Karpas-422 (cell line): ENCODE measurements at places on chromosomes 2 and 18. TPM values are rescaled to one million over a fixed set of nuclear protein-coding genes. Genes with fewer than 3 reads are reported as not detected.

DNA sequence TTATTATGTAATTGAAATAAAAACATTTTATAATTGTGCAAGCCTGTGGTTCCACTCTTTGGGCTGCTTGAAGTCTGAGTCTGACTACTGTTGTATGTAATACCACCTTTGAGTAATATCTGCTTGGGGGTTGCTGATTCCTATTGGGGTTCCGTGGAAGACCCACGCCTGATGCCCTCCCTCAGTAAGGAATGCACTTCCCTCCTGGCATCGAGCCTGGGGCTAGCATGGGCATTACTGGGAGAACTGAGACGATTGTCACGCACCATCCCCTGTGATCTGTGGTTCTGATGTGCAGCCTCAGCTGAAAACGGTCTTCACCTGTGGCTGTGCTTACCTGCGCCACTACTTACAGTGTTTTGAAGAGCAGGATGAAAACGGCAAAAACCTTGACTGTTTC, 32.7 kb upstream of the RBM44 start:
- no peak for DNase-seq

GRCh38 chr2:234287650-234288049, 209.2 kb downstream of the ARL4C start:
- no peak for DNase-seq

LAMA1 gene
- total RNA-seq = not detected in 2 replicates

DNA sequence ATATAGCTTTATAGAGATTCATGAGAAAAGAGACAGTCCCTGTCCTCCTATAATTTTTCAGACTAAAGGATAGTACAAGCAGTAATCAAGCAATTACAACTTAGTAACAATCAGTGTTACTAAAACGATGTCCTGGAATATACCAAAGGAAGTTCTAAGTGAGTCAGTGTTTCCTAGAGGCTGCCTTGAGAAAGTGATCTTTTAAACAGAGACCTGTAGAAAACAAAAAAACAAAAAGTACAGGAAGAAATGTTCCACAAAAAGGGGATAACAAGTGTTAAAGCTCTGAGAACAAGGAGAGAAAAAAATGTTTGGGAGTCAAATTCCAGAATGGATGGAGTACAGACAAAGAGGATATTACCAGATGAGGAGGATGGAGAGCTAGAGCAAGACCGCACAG, 556.4 kb downstream of the ERBB4 start:
- no peak for DNase-seq

DNA sequence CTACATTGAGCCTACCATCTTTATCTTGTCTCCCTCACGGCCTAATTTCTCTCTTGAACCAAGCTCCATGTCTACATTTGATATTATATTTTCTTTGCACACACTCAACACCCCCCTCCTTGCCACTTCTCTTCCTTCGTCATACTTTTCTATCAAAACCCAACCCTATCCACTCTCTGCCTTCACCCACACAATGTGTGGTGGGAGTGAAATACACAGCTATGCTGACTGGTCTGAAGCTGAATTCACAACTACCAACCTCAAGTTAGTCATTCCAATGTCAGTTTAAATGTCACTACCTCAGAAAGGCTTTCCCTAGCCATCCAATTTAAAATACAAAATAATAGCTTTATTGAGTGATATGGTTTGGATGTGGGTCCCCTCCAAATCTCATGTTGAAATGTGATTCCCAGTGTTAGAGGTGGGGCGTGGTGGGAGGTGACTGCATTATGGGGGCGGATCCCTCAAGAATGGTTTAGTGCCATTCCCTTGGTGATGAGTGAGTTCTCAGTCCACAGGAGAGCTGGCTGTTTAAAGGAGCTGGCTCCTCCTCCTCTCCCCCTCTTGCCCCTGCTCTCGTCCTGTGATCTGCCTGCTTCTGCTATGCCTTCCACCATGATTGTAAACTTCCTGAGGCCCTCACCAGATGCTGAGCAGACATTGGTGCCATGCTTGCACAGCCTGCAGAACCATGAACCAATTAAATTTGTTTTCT, 112.1 kb downstream of the DTNB start:
- no peak for DNase-seq

RAMP1 gene
- total RNA-seq = not detected in 2 replicates

DNA sequence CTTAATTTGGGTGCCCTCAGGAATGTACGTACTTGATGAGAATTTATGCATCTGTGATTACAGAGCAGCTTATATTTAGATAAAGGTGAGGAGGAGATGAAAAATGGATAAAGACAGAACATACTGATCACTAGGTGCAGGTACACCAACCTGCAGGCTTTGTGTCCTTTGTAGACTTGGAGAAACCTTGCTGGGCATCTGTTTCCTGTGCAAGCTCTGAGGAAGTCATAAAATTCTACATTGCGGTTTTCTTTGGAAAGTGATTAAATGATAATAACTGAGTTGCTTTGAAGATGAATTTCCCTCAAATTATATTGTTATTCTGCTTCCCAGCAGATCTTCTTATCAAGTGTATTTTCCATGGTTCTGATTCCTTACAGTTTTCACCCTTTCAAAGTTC, 7.7 kb downstream of the RAB27B start:
- DNase-seq = no peak

ERMN gene
- 5.8 and 8.2 TPM in 2 replicates for total RNA-seq

GRCh38 chr2:227817850-227818674, 4.4 kb downstream of the CCL20 start:
- no peak for DNase-seq

PLA2R1 gene
- total RNA-seq = not detected in 2 replicates

SCN3A gene
- not detected in 2 replicates for total RNA-seq

DNA sequence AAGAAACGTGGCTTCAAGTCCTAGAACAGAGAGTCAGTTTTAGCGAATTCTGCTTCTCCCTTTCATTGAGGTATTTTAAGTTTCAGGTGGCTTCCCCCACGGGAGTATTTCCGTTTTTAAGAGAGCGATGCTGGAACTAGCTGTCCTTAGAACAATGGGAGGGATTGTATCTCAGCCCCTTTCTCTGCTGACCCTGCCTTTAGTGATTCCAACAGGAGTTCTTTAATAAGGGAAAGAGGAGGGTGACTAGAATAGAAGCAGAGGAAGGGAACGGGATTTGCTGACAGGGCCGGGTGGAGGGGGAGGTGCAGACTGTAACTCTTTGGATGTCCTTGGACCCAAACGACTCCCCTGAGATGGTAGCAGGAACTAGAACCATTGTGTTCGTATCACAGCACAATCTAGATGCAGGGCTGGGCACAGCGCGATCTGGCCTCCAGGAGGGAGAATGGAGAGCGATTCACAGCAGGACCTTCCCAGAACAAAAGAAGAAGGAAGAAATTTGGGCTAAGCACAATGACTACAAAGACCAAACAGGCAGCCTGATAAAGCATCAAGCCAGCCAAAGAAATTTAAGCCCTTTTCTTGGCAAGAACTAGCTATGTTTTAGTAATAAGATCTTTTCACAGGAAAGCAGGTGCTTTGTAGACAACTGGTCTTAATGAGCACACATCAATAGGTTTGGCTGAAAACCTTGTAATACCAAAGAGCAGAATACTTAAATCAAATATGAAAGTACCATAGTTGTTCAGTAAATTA, 15.8 kb upstream of the RTTN start:
- DNase-seq = no peak

TBR1 gene
- 0.15 TPM in 1 of 2 replicates, not detected in the other for total RNA-seq

- DNase-seq = no peak
These were observed 89.4 kb upstream of the EML6 start for GRCh38 chr2:54634021-54634420.

- DNase-seq = no peak
These were observed 19.2 kb upstream of the ADAM23 start for GRCh38 chr2:206424134-206424533.

GRCh38 chr18:79374408-79375171, 21.1 kb upstream of the NFATC1 start:
- DNase-seq = peak; percentile 85

DNA sequence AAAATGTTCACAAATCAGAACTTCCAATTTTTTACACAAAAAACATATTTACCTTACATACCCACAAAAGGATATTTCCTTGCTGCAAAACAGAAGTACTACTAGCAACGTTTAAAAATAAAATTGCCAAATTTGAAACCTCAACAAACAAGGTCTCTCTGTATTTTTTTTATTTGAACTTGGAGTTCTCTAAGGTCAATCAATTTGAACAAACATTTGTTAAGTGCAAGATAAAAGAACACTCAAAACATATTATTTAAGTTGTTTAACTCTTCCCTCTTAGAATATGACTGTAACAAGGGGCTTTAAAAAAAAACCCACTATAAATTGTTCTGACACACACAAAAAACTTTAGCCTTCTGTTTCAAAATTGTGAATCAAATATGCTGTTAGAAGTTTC, 29.6 kb downstream of the PNO1 start:
- no peak for DNase-seq

- no peak for DNase-seq
These were observed 70.5 kb upstream of the PPP1CB start for GRCh38 chr2:28681158-28681571.

ANKRD44 gene
- 120 and 153 TPM in 2 replicates for total RNA-seq

DNA sequence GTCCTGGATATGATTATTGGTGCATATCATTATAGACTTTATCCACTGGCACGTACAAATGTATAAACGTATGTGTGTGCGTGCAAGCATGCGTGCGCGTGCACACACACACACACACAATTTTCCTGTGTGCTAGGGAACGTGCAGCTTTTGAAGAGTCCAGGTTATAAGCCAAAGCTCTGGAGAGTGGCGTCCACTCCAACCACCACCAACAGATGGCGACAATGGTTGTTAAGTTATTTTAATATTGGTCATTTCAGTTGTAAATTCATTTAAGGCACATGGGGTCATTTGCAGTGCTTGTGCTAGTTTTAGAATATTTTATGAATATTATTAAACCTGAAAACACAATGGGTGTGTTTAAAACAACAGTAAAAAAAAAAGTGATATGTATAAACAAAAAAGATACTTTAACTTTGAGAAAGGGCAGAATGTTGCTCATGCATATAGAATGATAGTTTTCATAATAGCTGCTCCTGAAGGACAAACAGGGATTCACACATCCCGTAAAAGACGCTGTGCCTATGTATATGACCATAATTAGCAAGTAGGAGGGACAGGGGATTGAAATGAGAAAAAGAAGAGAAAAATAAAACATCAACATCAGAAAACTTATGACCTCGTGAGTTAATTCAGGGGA, 124.2 kb upstream of the ITGB6 start:
- peak; percentile 69 for DNase-seq

ATOH8 gene
- total RNA-seq = not detected in 2 replicates

MLPH gene
- total RNA-seq = not detected in 2 replicates

- no peak for DNase-seq
These were observed 217.1 kb downstream of the DYSF start for GRCh38 chr2:71670430-71670795.

DNA sequence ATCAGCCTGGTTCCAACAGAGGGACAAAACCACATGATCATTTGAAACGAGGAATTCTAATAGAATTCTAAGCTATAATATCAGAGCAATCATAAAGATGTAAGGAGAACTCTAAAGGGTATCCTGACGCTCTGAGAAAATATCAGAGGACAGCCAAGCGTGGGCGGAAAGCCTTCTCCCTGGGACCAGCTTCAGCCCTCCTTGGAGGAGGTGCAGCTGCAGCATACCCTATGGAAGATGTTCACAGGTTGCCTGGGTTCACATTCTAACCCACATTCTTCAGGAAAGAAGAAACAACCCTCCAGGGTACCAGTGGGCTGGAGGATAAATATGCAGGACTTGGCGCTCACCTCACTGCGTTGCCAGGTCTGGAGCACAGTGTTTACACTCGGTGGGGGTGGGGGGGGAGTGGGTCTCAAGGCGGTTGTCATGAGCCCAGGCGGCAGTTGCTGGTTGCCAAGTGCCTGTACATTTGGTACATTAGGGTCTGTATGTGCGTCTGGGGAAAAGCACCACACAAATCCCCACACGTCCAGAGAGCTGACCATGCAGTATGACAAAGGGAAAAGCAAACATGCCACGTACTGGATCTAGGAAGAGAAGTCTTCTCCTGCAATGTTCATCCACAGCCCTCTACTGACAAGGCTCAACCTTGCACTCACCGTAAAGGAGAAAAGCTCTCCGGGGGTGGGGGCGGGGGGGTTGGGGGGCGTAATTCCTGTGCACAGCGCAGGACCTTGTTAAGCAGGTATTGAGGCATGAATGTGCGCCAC, 80.5 kb downstream of the CDH19 start:
- no peak for DNase-seq

DNA sequence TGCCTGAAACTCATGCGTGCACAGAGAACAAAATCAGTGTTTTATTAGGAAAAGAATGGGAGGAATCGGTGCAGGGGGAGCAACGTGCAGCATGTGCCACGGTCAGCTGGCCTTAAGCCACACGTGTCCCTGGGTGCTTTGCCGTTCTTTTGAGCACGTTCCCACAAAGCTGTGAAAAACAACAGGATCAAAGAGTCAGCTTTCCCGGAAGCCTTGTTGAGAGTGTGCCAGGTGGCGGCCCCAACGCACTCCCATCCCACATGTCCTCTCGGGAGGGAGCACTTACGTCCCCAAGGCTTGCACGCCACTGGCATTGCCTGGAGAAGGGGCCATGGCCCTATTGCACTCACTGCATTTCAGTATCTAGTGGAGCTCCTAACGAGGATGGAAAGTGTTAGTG, 511.2 kb downstream of the EIPR1 start:
- DNase-seq = no peak

DNA sequence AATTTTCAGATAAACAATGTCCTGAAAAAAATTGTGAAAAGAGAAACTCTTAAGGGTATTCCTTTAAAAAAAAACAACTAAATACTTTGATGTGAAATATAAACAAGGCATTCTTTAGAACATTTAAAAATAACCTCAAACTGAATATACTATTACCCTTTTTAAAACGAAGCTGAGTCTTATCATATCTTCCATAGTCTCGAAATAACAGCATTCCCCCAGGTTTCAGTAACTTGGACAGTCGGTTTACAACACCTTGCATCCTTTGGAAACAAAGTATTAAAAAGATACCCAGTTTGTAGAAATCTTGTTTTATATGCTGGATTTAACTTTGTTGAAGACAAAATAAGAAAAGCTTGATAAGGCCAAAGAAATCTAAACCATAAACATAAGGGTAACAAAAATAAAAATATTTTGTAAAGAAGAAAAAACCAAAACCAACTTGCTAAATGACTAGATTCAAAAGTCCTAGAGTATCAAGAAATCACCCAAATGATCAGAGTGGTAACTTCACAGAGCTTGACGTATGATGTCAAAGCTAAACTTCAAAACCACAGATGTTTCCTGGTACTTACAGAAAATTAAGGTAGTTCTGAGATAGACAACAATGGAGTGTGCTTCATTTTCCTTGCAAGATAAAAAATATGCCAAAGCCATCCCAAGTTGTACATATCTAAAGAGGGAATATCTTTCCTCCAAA, 107.8 kb downstream of the METTL8 start:
- no peak for DNase-seq

CPSF3 gene
- 52.5 and 72.6 TPM in 2 replicates for total RNA-seq

DNA sequence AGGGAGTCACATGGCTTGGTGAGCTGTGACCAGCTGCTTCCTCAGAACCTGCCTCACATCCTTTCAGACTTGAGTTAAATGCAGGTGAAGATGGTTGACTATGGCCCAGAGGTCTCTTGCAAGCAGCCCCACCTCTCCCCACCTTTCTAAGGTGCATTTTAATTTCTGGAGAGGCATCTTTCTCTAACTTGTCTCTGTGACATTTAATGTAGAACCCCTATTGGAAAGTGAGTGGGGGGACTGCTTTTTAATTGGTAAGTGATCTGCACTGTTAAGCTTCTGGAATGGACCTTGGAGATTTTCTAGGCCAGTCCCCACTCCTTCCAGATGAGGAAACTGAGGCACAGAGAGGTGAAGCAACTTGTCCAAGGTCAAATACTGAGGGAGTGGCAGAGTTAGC, 37.3 kb upstream of the SKOR2 start:
- DNase-seq = no peak
